Fibroblast of villous mesenchyme (primary cell): ENCODE measurements at places on chromosomes 1 and 21. TPM values are rescaled to one million over a fixed set of nuclear protein-coding genes. Genes with fewer than 3 reads are reported as not detected.

DNA sequence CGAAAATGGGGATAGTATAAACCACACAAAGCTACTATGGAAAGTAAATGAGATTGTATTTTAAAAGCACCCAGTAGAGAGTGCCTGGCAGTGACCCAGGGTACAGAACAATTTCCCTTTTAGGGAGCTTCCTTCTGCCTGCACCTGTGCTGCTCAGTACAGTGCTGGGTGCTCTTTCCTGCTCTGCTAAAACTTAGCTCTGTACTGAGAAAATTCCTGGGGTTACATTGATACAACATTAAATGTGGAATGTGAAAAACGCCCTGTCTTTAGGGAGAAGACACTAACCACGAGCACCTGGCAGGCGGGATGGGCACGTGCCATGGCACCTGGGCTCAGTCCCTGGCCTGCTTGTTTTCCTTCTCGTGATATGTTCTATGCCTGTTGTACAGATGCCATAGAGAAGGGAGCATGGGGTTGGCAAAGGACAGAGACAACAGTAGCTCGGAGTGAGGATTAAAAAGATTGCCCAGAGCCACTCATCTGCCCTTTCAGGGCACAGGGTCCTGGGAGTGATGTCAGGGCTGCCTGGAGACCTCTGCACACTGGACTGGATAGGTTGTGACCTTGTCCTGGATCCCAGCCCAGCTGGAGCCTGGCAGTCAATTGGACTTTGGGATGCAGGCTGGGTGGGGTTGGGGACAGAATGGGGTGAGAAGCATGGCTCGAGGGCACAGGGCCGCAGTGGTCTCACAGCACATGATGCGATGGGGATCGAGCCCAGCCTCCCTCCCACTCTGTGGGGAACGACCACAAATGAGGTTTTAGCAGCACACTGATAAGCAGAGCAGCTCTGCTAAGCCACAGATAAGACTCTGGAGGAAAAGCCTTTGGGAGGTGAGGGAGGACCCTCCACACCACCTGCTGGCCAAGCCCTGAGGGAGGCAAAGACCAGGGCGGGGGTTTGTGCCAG is 4.2 kb downstream of the SPATA46 start:
- DNase-seq, result no peak

DNA sequence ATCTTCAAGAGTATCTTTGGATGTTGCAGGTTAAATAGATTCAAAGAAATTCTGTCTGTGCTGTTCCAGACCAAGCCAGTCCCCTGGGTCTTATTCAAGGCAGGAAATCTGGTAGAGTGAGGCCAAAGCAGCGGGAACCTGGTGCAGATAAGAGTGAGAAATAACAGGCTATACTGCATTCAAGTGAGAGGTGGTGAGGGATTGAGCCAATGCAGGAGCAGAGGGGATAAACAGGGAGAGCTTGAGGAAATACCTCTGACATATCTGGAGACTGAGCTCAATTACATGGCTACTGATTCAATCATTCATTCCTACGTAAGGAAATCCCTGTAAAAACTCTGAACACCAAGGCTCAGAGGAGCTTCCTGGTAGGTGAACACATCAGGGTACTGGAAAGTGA is 17.2 kb upstream of the PSMA5 start:
- DNase-seq, result peak; percentile 62

- no peak for DNase-seq
These were observed 36.7 kb upstream of the WLS start for GRCh38 chr1:68268896-68269483.

- no peak for DNase-seq
These were observed 19.9 kb downstream of the LCE3E start for GRCh38 chr1:152546704-152547103.

GRCh38 chr1:8941906-8942305 is 3.8 kb upstream of the CA6 start:
- DNase-seq, result peak; percentile 31

DNA sequence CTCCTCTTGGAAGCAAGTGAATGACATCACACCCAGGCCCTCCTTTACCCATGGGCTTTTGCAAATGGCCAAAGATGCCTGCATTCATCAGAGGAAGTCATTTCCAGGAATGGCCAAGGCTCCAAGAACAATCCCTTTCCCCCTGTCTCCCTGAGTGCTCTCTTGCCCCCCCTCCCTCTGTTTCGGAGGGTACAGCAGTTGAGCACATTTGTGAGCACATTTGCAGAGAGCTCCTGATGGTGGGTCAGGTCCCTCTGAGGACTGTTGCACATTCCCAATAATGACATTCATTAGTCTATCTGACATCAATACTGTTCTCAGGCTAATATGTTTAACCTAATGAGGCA is 113.4 kb downstream of the MATN1 start:
- no peak for DNase-seq

- DNase-seq, result peak; percentile 14
These were observed 272.5 kb downstream of the RRAGC start for GRCh38 chr1:38586993-38587646.

DNA sequence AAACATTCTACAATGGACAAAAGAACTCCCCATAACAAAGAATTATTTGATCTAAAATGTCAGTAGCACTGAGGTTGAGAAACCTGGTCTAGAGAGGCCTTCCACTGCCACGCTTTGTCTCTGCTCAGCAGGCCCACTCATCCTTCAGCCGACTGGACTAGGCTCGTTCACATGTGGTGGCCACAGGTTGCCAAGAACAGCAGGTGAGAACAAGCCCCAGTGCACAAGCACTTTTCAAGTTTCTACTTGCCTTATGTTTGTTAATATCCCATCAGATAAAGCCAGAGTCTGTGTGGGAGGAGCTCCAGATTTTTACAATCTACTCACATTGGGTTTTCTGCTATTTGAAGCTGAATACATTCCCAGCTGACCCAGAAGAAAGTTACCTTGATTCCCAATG is 9.1 kb upstream of the EFHD2 start:
- no peak for DNase-seq

The CASQ2 gene
- not detected in 2 replicates for total RNA-seq

The FMOD gene
- 0.64 and 0.86 TPM in 2 replicates for total RNA-seq

The S100A8 gene
- total RNA-seq, result not detected in 2 replicates

The LCE1A gene
- total RNA-seq, result not detected in 2 replicates

The LRRC53 gene
- total RNA-seq, result not detected in 2 replicates
